ENCODE measurements at places on chromosomes 4 and X.

- no peak for DNase-seq
These were observed 153.7 kb downstream of the AWAT2 start for GRCh38 chrX:69896046-69896445.

DNA sequence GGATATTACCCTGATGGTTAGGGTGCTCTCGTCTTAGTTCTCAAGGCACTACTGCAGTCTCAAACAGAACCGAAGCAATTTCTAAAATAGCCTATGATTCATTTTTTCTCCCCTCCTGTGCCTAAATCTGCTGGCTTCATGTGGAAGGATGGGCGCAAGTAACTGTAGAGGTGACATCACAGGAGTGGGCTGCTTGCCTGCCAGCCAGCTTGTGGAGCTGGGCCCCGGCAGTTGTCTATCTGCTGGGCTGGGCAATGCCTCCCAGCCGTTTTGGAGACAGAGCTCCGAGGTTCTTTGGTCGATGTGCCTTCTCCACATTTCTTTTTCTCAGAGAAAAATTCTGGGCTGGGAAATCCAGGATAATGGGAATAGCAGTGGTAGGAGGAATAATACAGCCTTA, 34.3 kb upstream of the CITED1 start:
- no peak for DNase-seq

DNA sequence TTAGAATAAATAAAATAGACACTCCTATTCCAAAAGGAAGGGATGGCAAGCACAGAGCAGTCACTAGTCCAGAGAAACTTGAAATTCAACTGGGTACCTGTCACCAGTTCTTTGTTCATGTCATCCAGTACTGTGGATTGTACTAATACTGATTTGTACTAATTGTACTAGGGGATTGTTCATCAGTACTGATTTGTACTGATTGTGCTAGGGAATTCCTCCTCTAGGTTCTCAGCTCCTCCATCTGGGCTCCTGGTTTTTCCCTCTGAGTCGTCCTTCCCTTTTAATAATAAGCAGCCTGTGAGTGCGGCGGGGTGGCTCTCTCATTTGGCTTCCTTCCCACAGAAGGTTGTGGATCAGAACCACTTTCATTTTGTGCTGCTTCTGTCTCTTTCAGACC, 31.0 kb upstream of the SOD3 start:
- DNase-seq, result no peak

DNA sequence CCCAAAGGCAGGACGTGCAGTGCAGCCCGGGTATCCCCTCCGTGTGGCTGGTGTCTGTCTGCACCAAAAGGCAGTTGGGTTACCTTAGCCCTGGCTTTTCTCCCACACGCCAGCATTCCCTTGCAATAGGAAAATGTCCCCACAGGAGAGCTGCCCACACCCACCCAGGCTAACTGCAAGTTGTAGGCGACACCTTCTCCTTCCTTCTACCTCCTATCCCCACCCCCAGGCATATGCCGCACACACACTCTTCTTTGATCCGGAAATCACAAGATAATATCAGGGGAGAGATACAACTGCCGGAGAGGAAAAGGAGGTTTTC, 444 bp upstream of the APBB2 start:
- no peak for DNase-seq

DNA sequence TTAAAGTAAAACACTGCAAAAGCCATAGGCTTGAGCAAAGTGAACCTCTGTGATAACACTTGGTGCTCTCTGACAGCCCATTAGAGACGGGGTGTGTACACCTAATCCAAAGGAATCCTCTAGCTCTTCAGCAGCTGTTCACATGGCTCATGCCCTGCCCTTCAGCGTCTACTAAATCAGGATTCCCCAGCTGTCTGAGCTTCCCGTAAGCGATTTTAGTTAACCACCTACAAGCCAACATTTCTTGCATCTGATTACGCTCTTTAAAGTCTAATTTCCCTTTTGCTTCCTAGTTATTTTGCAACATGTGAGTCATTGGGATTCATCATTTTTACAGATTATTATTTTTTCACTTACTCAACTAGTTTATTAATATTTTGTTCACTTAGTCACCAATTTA, 6.5 kb downstream of the DMD start:
- no peak for DNase-seq

GRCh38 chr4:97984545-97985131, 158.6 kb downstream of the STPG2 start:
- no peak for DNase-seq

DNA sequence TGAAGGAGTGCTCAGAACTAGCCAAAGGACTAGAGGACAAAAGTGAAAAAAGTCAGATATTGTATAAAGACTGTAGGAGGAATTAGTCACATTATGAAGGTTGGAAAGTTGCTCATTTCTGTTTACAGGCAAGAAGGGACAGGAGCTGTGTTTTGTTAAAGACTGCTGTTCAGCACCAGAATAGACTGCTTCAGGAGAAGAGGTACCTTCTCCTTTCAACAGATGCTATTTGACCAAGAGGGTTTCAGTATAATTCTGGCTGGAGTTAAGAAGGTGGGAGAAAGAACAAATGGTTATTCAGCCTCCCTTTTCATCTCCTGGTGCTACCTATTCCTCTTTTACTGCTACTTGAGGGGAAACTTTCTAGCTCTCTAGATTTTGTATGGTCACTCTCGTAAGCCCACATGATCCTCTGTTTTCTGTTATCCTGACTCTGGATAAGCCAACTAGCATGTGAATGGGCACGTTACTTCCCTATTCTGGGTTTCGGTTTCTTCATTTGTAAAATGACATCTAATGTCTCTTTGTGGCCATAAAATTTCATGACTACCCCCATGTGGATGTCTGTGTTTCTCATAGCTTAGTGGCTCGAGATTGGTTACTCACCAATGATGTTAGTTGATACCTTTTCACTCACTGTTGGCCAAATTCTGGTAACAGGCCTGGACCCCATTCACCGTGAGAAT, 68.9 kb downstream of the SH2D1A start:
- DNase-seq, result no peak

DNA sequence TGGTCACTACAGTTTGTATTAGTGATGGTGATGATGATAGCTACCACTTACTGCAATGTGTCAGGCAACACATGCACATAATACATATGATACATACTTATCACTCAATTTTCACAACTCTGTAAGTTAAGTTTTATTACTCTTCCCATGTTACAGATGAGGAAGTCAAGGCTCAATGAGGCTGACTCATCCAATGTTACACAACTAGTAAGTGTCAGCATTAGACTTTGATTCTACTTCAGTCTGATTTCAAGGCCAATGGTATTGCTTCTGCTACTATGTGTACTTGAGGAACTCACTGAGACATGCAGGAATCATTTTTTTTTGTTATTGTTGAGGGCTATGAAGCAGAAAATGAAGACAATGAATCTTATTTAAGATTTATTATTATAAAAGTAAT, 96.4 kb upstream of the TRPC5OS start:
- DNase-seq, result no peak

GRCh38 chr4:150302553-150302952, 224.3 kb downstream of the DCLK2 start:
- no peak for DNase-seq
